Sciatic nerve (tissue), 2 donors: ENCODE measurements at places on chromosomes 4 and X. TPM values are rescaled to one million over a fixed set of nuclear protein-coding genes. Genes with fewer than 3 reads are reported as not detected.

- DNase-seq: no peak
Measured at GRCh38 chrX:92213786-92214185, 434.6 kb downstream of the PCDH11X start.

DNA sequence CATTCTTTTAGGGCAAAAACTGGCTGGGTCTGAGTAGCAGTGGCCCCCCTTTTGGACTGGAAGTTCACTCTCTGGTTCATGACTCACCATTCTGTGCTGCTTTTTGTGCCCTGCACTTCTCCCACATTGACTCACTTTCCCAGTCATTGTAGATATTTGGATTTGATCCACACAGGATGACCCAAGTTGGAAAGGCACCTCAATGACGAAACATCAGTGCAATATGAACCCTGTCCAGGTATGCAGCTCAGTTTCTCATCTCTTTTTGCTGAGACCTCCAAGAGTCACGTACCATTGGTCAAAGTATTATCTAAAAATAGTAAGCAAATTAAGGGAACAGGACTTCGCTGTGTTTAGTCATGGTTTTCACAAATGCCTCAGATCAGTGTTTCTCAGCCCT lies 92.7 kb downstream of the CBLL2 start:
- DNase-seq: no peak

- DNase-seq: no peak
Measured at GRCh38 chrX:155094468-155095061, 23.3 kb downstream of the BRCC3 start.

The RTL5 gene
- total RNA-seq: 16.2 TPM

The MAP9 gene
- total RNA-seq: 15.2 TPM

DNA sequence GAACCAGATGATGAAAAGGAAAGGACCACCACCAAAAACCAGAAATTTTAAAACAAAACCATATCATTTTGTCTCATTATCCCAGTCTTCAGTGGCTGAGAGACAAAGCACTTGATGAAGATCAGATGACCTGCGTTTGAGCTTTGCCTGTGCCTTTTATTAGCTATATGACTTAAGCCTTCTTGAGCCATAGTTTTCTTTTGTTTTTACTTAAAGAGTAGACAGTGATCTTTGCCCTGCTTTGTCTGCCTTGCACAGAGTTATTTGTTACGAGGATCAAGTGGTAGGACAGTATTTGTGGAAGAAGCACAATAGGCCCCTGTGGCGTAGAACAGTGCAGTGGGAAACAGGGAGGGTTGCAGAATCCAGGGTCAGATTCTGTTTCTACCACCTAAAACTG lies 89.9 kb downstream of the SLC10A6 start:
- DNase-seq: no peak

DNA sequence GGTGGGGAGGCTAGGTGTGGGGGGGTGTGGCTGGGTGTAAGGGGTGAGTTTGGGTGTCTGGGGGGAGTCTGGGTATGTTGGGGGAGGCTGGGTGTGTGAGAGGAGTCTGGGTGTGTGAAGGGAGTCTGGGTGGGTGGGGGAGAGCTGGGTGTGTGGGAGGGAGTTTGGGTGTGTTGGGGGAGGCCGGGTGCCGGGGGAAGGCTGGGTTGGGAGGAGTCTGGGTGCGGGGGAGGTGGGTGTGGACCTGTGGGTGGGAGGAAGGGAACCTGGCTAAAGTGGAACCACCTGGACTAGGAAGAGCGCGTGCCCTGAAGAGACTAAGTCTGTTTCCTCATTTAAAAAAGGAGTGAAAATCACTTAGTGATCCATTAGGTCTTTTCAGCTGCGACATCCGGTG lies 18.3 kb downstream of the SPON2 start:
- DNase-seq: no peak

The GEMIN8 gene
- total RNA-seq: 33.6 TPM

DNA sequence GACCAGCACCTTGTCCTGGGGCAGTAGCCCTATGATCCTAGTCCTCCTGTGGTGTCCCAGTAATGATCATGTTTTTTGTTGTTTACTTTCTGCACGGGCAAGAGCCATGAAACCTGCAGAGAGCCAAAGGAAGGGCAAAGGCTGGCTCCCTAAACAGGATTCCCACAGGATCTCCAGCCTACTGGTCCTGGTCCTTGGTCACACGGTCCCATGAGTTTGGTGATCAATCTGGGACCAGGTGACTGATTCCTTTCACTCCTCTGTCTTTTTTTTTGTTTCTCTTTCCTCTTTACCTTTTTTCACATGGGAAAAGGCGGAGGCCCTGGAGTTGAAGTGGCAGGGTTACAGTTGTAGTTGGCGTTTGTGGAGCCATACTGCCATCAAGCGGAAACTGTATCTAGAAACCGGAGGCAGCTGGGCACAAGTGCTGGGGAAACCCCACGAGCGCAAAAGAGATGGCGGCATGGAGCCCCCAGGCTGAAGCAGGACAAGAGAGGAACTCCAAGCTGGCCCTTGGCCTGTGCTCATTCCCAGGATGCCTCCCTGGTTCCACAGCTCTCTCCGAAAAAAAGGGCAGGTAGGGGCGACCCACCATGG lies 34.6 kb downstream of the NBDY start:
- peak; percentile 90 for DNase-seq

- peak; percentile 61 for DNase-seq
Measured at GRCh38 chrX:76279007-76279406, 106.1 kb downstream of the PBDC1 start.

DNA sequence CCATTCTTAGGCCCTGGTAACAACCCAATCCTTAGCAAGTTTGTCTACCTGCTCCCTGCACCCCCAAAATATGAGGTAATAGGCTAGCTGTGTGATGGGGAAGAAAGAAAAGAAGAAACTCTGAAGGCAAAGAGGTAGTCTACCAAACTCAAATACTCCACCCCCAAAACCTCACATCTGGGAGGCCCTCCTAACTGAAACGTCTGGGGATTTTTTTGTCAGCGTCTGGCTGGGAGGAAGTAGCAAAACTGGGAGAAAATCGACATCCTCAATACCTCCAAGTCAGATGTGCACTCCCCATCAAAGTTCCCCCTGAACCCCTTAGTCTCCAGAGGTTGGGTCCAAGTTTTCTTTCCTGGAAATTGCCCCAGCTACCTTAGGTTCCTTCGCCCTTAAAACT lies 1.0 kb downstream of the LAMP2 start:
- DNase-seq: no peak

DNA sequence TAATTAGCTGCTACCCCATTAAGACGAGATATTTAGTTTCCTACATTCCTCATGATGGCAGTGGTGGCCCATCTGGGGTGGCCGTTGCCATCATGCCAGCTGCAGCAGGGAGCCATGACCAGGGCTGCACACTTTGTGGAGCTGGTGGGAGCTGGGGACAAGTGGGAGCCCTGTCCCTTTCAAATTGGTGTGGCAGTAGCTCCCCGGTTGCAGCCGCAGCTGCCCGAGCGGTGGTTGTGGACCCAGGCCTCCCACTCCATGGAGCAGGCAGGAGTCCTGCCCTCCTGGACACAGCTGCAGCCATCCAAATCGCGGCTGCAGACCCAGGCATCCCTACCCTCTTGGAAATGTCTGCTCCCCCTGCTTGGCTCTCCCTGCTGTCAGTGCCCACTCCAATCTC lies 9.3 kb upstream of the SYTL5 start:
- no peak for DNase-seq

- no peak for DNase-seq
Measured at GRCh38 chrX:38278682-38279081, 48.6 kb downstream of the RPGR start.

The WDFY3 gene
- total RNA-seq: 139 TPM

GRCh38 chr4:772118-772517 lies 53.8 kb downstream of the CPLX1 start:
- DNase-seq: no peak

DNA sequence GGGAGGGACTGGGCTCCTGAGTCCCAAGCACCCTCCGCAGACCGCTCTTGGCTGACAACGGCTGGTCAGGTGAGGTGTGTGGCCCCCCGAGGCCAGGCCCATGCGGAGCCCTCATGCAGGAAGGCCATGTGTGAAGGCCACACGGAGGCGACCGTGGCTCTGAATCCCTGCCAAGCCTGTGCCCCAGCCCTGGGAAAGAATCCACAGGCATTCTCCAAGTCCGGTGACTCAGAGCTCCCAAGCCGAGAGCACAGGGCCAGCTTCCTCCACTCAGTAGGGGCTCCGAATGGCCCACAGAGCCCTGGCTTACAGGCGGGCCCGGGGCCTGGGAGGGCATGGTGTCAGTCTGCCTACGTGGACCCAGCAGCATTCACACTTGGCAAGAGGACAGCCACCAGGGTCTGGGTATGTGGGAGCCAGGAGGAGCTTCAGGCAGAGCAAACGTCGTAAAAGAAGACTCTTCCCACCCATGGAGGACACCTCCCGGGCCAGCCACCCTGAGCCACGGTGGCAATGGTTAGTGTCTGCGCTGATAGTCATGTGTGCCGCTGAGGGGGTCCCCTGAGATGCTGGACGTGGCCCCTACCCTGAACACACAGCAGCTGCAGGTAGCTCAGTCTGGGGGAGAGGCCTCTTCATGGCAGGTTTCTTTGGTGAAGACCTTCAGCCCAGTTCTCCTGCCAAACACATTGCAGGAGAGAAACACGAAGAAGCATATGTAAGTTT lies 105.7 kb downstream of the PSAPL1 start:
- peak; percentile 73 for DNase-seq

The CFP gene
- 7.3 TPM for total RNA-seq

- no peak for DNase-seq
Measured at GRCh38 chr4:181944527-181944926, 298.7 kb upstream of the TENM3 start.

The BEX5 gene
- 1.0 TPM for total RNA-seq

DNA sequence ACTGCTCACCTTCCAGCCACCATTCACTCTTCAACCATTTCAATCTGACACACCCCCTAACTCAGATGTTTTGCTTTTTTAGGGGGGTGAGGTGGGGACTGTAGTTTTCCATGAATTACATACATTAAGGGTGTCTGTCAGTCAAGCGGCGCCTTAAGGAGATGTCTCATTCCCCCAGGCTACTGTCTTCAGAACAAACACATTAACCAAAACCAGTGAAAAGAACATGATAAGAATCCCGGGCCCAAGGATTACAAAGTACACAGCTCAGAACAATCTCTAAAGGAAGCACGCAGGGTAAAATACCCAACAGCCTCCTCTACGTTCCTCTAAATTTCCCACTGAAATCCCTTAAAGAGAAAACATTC lies 62.5 kb upstream of the IRF2 start:
- no peak for DNase-seq

DNA sequence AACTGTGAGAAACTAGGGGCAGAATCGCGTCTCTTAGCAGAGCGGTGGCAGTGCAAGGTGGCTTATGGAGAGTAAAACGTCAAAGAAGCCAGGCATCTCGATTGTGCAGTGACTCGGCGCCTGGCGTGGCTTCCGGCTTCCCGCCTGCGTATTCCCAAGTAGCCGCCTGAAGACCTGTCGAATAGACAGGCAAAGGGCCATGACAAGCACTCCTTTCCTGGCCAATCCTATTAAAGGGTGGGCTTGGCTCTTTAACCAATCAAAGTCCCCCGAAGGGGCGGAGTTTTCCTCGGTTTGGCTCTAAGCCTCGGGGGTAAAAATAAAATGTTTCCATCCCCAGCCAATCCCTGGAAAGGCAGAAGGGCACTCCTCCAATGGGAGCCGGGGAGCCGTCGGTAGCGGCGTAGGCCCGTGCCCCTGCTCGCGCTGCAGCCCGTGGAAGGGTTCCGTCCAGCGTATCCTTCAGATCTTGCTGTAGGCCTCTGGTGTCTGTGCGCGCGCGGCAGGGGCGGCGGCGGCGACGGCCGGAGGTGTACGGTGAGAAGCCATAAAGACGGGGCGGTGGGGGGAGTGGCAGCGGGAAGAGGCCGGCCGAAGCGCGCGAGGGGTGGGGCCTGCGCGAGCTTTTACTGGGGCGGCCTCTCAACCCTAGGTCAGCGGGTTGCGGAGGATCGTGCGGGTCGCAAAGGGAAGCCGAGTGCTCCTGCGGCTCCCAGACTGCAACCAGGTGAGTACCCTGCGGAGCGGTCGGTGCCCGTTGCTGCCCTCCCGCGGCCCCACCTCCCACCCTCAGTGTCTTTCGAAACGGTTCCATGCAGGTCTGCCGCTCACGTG lies at the start of gene KANTR:
Gene KANTR (plus strand): TSS at position 395 of the 834 bp plus-strand sequence. CDS start 30,131 bp downstream, outside the sequence.
- peak; percentile 89 for DNase-seq

The MCUB gene
- total RNA-seq: 23.0 TPM

- no peak for DNase-seq
Measured at GRCh38 chr4:153651587-153651986, 32.5 kb upstream of the TLR2 start.

DNA sequence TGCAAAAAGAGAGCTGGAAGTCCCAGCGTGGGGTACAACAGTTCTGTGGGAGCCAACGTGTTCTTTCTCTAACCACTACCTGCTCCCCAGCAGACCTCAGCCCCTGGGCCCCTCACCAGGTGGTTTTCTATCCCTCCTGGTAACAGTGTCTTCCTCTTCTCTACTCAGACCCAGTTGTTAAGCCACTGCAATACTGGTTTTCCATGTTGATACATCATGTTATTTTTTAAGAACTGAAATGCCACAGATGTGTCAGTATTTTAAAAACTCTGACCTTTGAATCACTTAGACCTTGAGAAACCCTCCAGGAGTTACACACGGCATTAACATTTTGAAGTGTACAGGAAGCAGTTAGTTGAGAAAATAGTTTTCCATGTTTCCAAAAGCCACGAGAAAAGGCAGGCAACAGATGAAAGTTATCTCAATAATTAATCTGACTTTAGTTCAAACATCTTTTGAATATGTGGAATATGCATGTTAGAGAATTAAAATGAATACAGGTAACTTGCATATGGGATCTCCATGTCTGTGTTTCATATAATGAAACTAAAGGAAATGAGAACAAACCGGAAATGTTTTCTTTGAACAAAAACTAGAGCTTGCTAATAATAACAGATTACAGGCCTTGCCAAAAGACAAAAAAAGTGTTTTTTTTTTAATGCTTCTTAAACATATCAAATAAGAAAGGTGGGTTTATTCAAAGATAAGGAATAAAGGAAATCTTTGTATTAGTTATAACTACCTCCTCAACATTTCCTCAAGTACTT lies 108.8 kb downstream of the ZNF827 start:
- DNase-seq: no peak

DNA sequence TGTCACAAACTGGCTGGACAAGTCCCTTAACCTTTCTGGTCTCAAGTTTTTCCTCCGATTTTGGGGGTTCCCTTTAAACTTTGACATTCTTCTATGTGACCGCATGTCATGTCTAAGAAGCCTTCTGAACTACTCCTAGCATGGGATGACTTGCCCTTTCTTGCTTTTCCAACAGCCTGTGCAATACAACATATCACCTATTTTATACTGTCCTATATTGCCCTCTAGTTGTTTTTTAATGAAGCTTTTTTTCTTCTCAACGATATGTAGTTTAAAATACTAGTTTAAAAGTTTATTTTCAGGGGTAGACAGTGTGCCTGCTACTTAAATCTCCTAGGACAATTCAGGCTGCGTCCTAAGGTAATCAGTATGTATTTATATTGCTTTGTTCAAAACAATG lies 1.0 kb upstream of the IGBP1 start:
- DNase-seq: no peak

GRCh38 chrX:11407331-11408108 lies 114.3 kb downstream of the AMELX start:
- no peak for DNase-seq

GRCh38 chr4:85257817-85258370 lies 217.1 kb upstream of the ARHGAP24 start:
- no peak for DNase-seq

GRCh38 chr4:15836362-15836761 lies 58.2 kb downstream of the CD38 start:
- no peak for DNase-seq
